ENCODE measurements at places on chromosomes 16 and 17.

GRCh38 chr17:58985367-58985766 lies 121.3 kb downstream of the TRIM37 start:
- DNase-seq: no peak

- no peak for DNase-seq
These were observed 10.1 kb upstream of the KRT28 start for GRCh38 chr17:40809721-40810421.

- DNase-seq: no peak
These were observed 225.7 kb downstream of the XYLT1 start for GRCh38 chr16:17244872-17245551.

GRCh38 chr17:9062399-9062902 lies 41.1 kb downstream of the NTN1 start:
- no peak for DNase-seq

- no peak for DNase-seq
These were observed 14.4 kb upstream of the MEAK7 start for GRCh38 chr16:84518804-84519341.

GRCh38 chr16:10539793-10540192 lies 40.6 kb downstream of the EMP2 start:
- DNase-seq: no peak

GRCh38 chr16:76574651-76575050 lies 297.4 kb downstream of the CNTNAP4 start:
- DNase-seq: no peak

- DNase-seq: peak; percentile 61
These were observed 28.5 kb downstream of the STAT5B start for GRCh38 chr17:42247734-42248133.

- DNase-seq: no peak
These were observed 57.7 kb downstream of the SRL start for GRCh38 chr16:4184038-4184702.

GRCh38 chr16:72856797-72857196 lies 191.1 kb downstream of the ZFHX3 start:
- peak; percentile 29 for DNase-seq

GRCh38 chr16:49485663-49486062 lies 112.1 kb downstream of the C16orf78 start:
- no peak for DNase-seq

DNA sequence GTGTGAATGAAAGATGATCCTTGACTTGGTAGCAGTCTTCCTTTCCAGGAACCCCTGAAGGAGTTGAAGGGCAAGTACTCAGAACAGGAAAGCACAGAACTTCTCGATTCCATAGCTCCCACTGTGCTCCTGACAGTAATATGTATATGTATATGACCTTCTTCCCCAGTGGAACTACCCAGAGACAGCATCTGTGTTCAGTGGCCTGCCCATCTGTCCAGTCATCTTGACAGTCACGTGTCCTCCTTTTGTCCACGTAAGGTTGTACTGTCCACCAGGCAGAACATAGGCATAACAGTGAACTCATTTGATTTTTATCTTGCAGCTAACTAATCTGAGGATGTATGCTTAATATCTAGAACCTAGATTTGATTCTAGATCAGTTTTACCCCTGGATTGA lies 37.8 kb upstream of the RASL10B start:
- DNase-seq: no peak
